Vagina (tissue), 2 donors: ENCODE measurements at places on chromosomes 6 and 20.

DNA sequence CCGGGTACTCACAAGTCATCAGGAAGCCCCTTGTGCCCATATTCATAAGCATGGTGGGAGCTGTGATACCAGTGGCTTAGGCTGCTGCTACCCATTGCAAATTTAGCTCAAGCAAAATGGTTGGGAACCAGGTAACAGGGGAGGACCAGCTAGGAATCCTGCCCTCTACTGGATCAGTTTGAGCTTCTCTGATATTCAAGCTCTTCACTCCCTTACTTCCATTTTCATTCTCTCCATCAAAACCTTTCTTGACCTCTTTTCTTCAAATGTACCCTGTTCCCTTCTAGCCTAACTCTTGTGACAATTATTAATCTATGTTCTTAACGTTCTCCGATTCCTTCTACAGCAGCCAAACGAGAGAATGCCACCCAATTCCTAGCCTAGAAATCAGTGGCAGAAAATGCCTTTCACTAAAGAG is 9.7 kb downstream of the NOL7 start:
- no peak for DNase-seq

DNA sequence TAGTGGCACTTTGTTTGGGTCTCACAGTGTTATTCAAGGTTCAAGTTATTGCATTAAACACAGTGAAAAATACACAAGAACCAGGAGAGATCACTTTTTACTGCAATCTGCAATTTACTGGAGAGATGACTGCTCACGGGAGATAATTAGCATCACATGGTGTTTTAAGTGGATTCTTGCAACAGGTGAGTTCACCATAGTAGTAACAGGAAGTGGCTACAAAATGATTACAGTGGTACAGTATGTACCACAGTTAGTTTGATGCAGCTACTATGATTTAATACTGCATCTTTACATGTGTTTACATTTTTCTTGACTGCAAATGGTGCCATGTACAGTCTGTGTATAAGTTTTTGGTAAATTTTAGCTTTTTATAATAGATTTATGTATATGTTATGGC is 96.5 kb upstream of the SCP2D1 start:
- DNase-seq = no peak

GRCh38 chr20:61119273-61119672 is 132.8 kb upstream of the CDH4 start:
- no peak for DNase-seq

DNA sequence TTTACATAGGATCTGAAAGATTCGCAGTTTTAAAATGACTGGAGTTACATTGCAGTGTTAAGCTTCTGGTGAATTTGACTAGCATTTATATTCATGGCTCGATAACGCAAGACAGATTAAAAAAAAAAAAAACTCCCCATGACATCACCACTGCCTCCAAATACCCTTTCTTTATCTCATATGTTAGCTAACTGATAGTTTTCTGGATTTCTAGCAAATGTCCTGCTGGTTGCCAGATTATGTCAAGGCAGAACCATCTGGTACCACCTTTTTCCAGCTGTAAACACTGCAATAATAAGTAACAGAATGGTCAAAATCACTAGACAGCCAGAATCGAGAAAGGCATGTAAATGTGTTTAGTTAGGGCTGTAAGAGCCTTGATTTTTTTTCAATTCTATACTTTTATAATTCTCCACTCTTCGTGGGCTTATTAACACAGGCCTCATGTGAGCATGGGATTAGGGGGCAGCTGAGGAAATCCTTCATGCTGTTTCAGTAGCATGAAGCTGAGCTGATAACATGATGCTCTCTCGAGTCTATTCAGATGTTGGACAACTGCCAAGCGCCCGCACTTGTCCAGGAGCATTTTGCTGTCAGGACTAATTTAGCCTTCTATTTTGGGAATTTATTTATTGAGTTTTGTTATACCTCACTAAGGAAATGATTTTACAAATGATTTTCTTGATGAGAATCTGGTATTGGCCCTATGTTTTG is 166.0 kb upstream of the SCGN start:
- DNase-seq = no peak

DNA sequence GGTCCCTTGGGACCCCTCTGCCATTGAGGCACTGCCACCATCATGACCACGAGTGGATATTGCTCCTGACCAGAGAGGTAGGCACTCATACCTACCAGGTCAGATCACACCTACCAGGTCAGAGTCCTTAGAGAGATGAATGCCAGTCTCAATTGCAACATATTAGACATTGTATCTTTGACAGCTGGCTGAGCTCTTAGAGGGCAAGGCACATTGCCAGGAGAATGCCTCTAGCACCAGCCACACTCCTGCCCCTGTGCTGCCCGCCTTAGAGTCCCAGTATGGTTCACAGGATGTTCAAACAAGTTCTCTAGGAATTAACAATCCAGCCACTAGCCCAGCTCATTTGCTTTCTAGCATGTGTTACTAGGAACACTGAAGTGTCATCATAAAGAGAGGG is 65.9 kb downstream of the TMEM244 start:
- DNase-seq = no peak

GRCh38 chr6:145626857-145627256 is 108.5 kb downstream of the EPM2A start:
- DNase-seq = no peak
